Kasumi-1 (cell line): ENCODE measurements at places on chromosomes 4 and X.

DNA sequence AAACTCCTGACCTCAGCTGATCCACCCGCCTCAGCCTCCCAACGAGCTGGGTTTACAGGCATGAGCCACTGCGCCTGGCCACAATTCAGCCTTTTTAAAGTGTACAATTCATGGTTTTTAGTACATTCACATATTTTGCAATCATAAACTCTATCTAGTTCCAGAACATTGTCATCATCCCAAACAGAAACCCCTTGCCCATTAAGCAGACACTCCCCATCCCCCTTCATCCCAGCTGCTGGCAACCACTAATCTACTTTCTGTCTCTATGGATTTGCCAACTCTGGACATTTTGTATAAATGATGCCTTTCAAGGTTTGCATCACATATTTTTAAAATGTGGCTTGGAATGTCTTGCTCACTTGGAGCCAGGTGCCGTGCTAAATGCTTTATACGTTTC, 4.5 kb downstream of the CD99L2 start:
- DNase-seq = no peak

DNA sequence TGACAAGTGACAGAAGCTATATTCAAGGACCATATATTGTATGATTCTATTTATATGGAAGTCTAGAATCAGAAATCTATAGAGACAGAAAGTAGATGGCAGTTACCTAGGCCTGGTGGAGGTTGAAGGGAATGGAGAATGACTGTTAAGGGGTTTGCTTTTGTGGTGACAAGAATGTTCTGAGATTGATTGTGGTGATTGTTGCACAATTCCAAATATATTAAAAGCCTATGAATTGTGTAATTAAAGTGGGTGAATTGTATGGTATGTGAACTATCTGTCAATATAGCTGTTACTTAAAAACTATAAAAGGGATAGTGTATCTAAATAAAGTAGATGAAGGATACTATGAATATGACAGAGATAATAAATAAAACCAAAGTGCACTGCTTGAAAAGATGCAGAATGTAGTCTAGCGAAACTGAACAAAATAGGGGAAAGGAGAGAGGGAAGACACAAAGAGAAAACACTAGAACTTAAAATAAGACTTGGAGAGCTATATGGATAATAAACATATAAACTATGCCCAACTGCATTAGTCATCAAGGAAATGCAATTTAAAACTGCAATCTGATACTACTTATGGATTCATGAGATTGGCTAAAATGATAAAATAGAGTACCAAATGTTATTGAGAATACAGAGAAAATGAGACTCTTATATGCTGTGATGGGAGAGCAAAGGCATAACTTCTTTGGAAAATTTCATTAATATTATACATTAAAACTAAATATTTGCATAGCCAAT, 82.1 kb upstream of the BANK1 start:
- DNase-seq = no peak

- no peak for DNase-seq
These were observed 283.3 kb downstream of the IL15 start for GRCh38 chr4:141919649-141920048.

- DNase-seq = no peak
These were observed 74.5 kb upstream of the NKX1-1 start for GRCh38 chr4:1480720-1481119.

GRCh38 chrX:49309401-49309981, 6.0 kb downstream of the GAGE10 start:
- DNase-seq = no peak

DNA sequence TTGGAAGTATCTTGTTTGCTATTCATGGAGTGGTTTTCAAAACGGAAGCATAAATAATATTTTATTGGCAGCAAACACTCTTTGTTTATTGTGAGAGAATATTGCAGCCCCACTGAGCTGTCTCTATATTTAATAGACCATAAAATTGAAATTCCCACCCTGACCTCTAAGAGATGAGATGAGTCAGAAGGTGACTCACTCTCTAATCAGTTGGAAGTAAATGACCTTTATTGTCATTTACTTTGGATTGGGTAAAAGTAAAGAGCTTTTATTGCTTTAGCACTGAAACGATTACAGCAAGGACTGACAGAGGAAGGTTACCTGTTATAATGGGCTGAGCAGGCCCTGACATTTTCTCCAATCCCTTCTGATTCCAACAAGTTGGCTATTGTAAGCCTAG, 55.0 kb downstream of the SYTL5 start:
- no peak for DNase-seq

GRCh38 chr4:7422151-7422897, 12.4 kb downstream of the PSAPL1 start:
- no peak for DNase-seq

GRCh38 chrX:120690941-120691340, 61.1 kb upstream of the C1GALT1C1 start:
- no peak for DNase-seq

GRCh38 chr4:69025191-69025998, 70.9 kb upstream of the UGT2B7 start:
- peak; percentile 63 for DNase-seq

GRCh38 chrX:81875800-81876199, 673.9 kb downstream of the SH3BGRL start:
- no peak for DNase-seq

- DNase-seq = no peak
These were observed 28.3 kb upstream of the PPP4R3C start for GRCh38 chrX:27491397-27491796.

GRCh38 chr4:24476282-24476681, 108.1 kb downstream of the DHX15 start:
- DNase-seq = peak; percentile 42

GRCh38 chr4:188984518-188984917, 845.3 kb downstream of the TRIML1 start:
- DNase-seq = no peak

- DNase-seq = no peak
These were observed 111.0 kb downstream of the PDE5A start for GRCh38 chr4:119517361-119518229.

DNA sequence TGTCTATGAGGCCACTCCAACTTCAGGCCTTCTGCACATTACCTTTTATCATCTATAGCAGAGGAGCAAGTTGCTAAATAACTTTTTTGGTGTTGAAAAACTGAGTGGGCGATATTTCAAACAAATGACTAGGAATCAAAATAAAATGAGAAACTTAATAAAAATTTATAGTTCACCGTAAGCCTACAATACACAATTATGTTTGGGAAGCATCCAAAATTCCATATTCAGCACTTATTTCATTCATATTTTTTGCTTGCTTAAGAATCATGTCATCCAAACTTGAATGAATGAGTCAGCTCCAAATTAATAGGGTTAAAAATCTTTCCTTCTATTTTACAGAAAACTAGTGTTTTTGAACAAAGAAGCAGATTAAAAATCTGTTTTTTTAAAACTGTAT, 119.1 kb downstream of the SH3RF1 start:
- no peak for DNase-seq

DNA sequence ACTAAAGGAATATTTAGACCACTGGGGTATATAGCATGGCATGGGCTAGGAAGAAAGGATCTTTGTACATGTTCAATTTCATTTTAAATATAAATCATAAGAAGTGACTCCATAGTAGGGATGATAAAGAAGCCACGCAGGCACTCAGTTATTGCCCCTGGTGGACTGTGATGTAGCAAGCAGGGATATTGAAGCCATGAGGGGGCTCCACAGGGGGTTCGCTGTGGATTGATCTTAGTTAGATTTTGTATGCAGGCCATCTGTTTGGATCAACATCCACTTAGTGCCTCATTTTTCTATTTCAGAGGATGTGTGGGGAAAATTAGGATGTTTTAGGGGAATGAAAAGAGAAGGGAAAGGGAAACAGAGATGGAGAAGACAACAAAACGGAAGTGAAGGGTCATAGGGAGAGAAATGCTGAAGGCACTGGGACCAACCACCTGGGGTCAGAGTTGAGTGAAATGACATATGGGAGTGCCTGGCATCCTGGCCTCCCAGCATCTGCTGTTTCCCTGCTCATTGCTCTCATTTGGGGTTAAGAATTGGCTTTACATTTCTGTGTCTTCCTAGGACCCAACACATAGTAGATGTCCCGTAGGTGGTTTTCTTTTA, 11.2 kb upstream of the FREM3 start:
- DNase-seq = no peak

DNA sequence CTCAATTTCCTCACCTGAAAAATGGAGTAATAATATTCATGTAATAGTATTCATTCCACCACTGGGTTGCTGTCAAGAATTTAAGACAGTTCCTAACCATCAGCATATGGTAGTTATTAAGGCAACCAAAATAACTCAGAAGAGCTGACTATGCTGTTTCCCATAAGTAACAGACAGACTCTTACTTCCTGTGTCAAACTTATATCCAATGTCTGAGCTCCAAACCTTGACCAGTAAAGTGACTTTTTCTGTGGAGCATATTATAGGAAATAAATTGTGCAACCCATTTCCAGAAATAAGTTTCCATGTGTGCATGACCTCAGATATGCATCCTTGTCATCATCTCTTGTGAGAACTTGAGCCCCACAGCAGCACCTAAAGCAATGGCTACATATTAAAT, 78.8 kb downstream of the HADH start:
- peak; percentile 41 for DNase-seq

DNA sequence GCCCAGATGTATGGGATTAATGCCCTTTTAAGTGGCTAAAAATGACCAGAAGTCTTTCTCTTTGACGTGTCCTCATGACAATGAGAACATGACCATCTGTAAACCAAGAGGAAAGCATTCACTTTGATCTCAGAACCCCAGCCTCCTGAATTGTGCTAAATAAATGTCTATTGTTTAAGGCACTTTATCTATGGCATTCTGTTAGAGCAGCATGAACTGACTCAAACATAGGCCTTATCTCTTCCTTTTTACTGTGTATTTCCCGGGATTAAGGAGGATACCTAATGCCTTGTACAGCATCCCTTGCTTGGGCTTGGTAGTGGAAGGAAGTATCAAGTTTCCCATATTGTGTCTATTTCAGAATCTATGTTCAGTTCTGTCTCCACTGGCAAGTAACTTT, 47.2 kb upstream of the HS3ST1 start:
- DNase-seq = no peak

DNA sequence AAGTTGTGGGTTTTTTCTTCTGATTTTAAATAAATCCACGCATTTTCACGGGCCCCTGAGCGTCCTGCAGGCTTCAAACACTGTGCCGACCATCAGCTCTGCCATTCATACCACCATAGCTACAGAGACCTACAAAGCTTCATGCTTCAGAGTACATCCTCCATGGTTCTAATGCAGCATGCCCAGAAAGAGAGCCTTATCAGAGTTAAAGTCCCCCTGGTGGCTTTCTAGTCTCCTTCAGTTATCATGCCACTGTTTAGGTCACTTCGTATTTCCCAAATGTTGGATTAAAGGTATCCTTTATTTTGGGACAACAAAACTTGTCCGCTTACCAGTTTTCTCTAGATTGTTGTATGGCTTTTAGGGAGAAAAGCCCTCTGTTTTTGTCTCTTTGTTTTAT, 66.7 kb upstream of the VCX2 start:
- no peak for DNase-seq

DNA sequence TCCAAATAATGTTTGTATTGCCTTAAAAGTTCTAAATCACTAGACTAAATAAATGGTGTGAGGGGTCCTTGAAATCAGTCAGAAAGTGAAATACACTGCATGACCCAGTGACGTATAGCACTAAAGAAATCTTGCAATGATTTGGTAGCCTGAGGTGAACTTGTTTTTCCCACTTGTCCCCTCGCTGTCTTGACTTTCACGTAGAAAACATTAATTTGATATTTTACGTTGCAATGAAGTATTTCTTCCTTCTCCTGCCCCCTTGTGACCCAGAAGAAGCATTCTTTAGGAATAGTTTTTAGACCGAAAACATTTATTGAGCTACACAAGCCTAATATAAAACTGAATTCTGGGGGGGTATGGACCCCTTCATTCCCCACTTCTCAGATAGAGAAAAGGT, 3.7 kb downstream of the KLB start:
- DNase-seq = no peak

DNA sequence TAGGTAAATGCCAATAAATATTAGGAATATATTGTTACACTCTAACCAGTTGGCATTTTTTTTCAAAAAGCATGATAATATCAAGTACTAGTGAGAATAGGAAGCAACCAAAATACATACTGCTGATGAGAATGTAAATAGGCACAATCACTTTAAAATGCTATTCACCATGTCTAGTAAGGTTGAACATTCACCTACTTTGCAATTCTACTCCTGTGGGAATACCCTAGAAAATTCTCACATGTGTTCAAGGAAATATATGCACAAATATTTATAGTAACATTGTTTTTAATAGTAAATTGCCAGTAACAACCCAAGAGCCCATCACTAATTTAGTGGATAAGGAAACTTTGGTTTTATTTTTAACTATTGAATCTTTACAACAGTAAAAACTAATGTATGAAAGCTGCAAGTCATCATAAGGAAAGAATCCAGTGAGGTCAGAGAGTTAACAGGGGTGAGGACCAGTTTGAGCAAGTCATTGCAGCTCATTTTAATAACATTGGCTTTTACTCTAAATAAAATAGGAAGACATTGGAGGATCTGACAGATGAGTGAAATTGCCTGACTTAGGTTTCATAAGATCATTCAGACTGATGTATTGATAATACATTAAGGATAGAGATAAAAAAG, 23.6 kb downstream of the FSTL5 start:
- no peak for DNase-seq

DNA sequence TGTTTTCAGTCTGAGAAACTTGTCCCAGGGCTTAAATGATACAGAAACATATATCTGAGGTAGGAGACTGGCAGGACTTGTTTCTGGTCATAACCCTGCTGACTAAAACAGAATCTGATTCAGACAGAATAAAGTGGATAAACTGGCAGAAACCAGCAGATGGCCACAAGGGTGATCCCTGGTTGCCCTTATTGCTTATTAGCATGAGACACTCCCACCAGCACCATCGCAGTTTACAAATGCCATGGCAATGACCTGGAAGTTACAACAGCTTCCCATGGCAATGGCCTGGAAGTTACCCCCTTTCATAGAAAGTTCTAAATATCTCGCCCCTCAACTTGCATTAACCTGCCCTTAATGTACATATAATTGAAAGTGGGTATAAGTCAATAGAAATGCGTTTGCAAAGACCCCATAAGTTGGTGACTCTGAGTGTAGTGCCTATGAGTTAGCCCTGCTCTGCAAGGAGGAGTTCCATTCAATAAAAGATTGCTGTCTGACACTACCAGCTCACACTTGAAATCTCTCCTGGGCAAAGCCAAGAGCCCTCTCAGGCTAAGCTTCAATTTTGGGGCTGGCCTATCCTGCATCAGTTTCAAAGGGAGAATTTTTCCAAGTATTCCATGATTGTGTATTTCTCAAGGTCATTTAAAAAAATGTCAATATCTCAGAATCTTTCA, 52.9 kb upstream of the PAGE5 start:
- no peak for DNase-seq

- no peak for DNase-seq
These were observed 60.4 kb downstream of the JADE1 start for GRCh38 chr4:128869776-128870509.
